ENCODE measurements at places on chromosomes 1 and 21. TPM values are rescaled to one million over a fixed set of nuclear protein-coding genes. Genes with fewer than 3 reads are reported as not detected.

The CNR2 gene
- total RNA-seq, result 0.24 TPM

The TDRD5 gene
- total RNA-seq, result not detected

The ASAP3 gene
- 0.49 TPM for total RNA-seq

The TOR3A gene
- total RNA-seq, result 39.8 TPM

- DNase-seq, result peak; percentile 52
Measured at GRCh38 chr1:111197598-111198284, 2.7 kb downstream of the DENND2D start.
